ENCODE measurements at places on chromosomes 2 and 18.

- DNase-seq, result no peak
Observed at GRCh38 chr2:20524412-20525040, 77.7 kb downstream of the RHOB start.

- no peak for DNase-seq
Observed at GRCh38 chr18:484749-485464, 15.6 kb downstream of the COLEC12 start.

GRCh38 chr18:64275593-64276300 lies 126.9 kb upstream of the LINC00305 start:
- DNase-seq, result no peak

- no peak for DNase-seq
Observed at GRCh38 chr2:219619235-219619634, 8.2 kb upstream of the SLC4A3 start.

GRCh38 chr2:211928201-211928600 lies 610.4 kb downstream of the ERBB4 start:
- no peak for DNase-seq

- DNase-seq, result no peak
Observed at GRCh38 chr2:22035361-22035830, 911.6 kb downstream of the TDRD15 start.

GRCh38 chr18:33750366-33750765 lies 172.3 kb downstream of the ASXL3 start:
- DNase-seq, result no peak

DNA sequence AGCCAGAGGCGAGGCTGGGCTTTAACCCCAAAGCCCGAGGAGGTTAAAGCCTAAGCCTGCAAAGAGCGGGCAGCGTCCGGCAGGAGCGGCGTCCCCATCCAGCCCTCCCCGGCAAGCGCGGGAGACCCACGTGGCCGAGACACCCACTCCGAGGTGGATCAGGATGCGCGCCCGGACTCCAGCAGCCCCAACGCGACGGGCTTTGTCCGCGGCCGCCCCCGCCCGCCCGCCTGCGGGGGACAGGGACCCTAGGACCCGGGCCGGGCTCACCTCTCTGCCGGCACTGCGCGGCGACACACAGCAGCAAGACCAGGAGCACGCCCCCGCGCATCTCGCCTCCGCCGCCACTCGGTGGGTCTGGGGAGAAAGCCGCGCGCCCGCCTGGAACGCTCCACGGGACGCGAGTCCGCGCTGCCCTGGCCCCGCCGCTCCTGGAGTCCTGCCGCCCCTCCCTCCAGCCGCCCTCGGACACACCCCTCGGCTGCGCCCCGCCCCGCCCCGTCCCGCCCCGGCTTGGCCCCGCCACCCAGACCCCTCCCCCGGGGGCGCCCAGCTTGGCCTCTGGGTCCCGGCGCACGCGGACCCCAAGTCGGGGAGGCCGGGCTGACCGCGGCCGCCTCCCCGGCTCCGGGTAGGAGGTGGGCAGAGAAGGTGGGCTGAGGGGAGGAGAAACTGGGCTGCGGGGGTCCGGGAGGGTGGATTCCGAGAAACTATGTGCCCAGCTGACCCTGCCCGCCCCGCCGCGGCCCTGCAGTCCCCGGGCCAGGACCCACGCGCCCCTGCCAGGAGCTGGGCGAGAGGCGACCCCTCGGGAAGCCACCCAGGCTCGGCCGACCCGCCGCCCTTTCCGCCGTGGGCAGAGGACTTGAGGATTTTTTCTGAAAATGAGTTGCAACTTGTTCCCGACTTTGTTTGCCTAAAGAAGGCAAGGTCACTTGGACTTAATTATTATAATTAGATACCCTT lies at the start of gene LAMA1:
LAMA1 (minus strand) TSS at position 408 of the 966 bp plus-strand sequence; CDS start at position 331, 77 bp downstream.
- DNase-seq, result no peak

DNA sequence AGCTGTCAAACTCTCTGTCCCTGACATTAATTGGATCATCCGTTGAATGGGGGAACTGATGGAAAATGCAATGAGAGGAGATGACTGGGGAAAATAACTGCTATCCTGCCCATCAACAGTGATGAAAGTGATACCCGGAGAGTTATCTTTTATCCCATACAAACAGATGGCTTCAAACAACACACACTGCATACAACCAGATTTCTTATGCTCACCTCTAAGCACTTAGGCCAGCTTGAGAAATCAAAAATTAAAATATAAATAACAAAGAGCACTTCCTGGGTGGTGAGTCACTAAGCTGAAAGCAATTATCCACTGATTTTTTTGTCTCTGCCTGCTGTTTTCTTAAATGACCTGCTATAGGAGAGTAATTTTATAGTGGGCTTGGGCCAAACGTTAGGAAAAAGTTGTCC lies 237.6 kb upstream of the RGPD4 start:
- no peak for DNase-seq

GRCh38 chr2:80302314-80303005 lies 2.1 kb downstream of the LRRTM1 start:
- DNase-seq, result no peak

GRCh38 chr2:38603402-38604290 lies 918 bp upstream of the HNRNPLL start:
- DNase-seq, result no peak

DNA sequence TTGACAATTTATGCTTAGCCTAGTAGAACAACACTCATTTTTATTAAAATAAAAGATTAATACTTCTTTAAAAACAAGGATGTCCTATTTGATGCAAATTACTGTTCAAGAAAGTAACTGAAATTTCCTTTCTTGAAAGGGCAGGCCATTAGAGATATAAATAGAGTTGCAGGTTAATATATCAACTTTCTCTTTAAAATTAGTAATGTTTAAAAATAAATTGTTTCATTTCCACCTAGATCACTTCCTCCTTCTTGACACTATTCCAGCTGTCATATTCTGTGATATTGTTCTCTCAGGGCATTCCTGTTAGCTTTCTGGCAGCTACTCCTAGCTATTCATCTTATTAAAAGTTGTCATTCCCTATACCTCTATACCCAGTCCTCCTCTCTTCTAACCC lies 357.9 kb upstream of the NRP2 start:
- DNase-seq, result no peak

DNA sequence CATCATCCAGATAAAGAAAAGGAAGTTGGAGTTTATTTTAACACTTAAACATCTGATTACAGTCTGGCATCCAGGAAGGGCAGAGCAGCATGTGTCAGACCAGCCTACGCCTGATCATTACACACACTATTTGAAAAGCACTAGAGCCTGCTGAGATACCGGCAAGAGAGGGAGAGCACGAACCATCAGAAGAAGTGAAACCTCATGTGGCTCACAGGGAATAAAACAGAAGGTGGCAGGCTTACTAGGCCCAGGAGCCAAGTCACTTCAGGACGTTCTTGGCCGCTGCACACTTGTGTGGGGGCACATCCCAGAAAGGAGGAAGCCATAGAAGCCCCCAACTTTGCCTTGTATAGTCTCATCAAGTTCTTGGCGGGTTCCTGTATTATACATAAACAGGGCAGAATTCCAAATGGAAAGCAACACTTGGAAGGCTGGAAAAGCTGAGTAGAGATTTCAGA lies 105.5 kb downstream of the UGGT1 start:
- no peak for DNase-seq

DNA sequence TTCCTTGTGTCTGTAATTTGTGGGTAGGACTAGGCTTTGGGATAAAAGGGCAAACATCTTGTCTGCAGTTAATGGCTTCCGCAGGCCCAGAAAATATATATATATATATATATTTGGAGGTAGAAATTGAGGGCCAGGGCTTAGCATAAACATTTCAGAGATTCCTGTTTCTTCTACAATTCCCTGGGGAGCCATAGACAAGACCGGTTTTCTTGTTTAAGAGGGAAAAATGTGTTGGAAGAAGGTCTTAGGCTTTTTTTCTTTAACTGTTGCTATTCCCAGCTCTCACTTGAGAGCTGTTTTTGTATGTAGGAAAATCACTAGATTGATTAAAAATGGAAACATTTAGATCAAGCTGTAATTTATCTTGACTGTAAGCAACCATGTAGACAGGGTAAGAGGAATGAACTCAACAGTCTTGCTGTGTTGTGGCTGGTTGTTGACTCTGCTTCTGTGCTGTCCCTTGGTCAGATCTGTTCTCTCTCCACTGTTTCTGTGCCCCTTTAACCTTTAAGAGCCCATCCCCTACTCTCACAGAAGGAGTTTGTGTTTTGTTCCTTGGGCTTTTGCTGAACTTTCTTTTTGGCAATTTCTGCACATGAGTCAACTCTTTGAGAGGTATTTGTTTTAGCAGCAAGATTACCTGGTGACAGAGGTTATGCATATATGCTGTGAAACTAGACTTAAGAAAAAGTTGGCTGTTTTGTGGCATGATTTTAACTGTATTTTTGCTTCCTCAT lies 58.3 kb downstream of the EFEMP1 start:
- DNase-seq, result no peak

GRCh38 chr2:145047554-145047953 lies 527.6 kb upstream of the ZEB2 start:
- DNase-seq, result no peak

- no peak for DNase-seq
Observed at GRCh38 chr2:46001290-46001689, 295.9 kb upstream of the EPAS1 start.

GRCh38 chr18:43876748-43877147 lies 599.5 kb upstream of the SYT4 start:
- DNase-seq, result no peak

- DNase-seq, result no peak
Observed at GRCh38 chr2:196131384-196131937, 39.9 kb downstream of the STK17B start.

GRCh38 chr2:219082332-219082958 lies 21.7 kb upstream of the IHH start:
- DNase-seq, result no peak

DNA sequence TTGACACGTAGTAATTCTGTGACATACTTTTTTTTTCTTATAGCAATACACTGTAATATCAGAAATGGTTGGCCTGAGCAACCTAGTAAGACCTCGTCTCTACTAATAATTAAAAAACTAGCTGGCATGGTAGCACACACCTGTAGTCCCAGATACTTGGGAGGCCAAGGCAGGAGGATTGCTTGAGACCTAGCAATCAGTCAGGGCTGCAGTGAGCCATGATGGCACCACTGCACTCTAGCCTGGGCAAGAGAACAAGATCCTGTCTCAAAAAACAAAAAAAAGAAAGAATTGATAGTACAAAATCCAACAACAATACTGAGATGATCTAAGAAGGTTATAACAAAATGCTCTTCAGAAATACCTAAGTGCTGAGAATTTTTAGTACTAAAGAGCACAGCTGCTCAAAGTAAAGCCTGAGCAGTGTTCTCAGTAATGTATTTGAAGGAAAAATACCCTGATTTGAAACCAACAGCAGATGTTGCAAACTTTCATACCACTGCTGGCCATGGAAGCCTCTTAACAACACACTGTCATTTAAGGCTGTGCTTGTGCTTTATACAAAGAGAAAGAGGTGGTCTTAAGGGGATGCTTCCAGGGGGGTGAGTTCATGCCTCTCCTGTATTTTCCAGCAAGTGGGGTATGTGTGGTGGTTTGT lies 132.6 kb upstream of the CDCA7 start:
- DNase-seq, result no peak

DNA sequence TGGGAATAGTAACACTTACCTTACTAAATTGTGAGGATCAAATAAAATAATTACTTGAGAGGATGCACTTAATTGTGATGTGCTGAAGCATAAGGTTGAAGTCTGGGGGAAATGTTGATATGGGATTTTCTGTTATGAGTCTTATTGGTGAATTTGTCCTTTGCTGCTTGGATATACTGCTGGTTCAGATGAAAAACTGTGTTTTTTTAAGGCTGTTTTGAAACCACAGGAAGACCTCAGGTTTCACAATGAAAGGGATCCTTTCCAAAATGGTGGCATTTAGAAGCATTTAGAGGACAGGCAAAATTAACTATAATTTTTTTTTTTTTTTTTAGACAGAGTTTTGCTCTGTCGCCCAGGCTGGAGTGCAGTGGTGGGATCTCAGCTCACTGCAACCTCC lies 34.9 kb downstream of the SPATS2L start:
- no peak for DNase-seq

DNA sequence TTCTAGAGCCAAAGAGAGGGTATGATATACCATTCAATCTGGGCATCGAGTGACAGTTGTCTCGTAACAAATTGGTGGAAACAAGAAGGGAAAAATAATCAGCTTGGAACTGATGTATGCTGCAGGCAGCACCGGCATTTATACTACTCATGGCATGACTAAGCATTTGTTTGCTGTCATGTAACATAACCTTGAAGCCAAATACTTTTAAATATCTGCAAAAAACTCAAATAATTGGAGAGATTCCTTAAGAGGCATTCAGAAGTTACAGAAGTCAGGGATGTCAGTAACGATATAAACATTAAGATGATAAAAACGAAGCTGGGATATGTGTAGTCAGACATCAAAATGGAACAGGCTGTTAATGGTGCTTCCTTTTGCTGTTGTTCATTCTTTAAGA lies 157.3 kb upstream of the MMADHC start:
- DNase-seq, result no peak

DNA sequence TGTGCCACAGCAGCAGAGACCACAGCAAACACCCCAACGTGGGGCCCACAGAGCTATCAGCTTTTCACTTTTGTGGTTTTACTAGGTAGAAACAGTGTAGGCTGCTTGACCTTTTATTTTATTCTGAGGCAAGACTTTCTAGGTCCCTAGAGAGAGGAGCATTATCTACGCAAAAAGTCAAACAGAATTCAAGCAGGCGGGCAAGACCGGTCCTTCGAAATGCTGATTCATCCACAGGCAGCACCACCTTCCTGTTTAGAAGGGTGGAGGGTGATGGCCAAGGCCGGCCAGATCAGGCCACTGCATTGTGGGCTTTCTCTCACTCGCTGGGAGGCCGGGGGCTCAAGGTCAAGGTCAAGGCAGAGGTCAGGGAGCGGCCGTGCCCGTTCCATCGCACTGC lies 573.0 kb downstream of the GALR1 start:
- no peak for DNase-seq

DNA sequence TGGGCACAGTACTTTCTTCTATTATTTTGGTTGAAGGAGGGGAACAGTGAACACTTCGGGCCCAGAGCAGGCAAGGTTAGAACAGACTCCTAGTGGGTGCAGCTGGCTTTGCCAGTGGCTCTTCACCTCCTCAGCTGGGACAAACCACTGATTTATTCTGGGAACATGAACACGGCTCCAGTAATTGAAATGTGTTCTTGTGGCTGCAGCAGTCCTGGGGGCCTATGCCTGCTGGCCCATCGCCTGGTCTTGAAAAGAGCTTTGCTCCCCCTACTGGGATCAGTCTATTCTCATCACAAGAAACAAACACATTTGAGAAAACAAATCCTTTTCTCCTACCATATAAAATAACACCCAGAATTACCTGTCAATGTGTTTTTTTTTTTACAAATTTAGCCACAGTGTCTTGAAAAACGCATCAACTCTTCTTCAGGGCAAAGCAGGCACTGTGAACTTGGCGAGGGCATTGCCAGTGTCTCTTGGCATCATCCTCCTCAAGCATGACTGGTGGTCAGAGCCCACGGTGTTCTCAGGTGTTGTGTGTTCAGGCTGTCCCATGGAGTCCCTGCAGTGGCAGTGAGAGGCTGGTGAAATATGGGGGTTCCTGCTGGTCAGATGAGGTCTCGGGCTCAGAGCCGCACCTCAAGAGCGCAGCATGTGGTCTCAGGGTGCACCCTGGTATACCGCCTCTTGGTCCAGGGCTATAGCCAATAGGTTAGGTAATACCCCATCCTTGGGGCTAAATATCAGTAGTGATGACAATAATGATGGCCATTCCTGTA lies 51.3 kb downstream of the RNF144A start:
- DNase-seq, result no peak

GRCh38 chr2:1976728-1977416 lies 232.6 kb upstream of the PXDN start:
- no peak for DNase-seq
